ENCODE measurements at places on chromosomes 1 and 21.
A peak's percentile ranks its signal among the peaks of the same experiment; 100 is the strongest.

DNA sequence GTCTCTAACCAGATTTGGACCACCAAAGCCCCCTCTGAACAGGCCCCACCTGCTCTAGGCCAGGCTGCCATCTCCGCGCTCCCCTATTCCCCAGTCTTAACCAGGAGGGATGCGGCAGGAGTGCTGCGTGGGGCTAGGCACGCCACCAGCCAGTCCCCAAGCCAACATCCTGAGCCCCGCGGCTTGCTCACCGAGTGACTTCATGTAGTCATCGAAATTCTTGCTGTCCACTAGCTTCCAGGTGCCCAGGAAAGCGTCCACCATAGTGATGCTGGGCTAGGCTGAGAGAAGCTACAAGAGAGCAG is 173 bp downstream of the FABP3 start:
- DNase-seq, result no peak

DNA sequence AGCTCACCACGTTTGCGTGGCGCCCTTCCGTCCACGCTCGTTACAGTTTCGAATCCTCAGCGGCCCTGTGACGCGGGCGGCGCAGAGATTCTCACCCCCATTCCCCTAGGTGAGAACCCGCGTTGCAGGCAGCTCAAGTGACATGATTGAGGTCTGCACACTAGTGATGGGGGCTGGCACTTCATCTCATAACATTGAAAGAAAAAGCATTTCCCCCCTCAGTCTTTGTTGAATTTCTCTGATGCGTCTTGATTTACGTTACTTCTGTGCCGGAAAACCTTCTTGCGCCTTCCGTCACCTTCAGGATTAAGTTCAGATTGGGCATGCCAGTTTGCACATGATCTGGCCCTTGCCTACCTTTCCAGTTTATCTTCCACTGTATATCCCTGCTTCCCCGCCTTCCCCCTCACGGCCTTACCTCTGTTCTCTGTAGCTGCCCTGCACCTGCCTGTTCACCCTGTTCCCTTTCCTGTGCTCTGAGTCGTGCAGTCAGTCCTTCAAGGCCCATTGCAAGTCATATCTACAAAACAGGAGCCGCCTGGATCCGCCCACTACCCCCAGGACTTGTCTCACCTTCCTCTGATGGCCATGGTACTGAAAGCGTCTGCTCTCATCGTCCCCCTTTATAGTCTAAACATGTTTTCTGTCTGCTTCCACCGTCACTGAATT is 1.1 kb downstream of the CTPS1 start:
- DNase-seq, result peak; percentile 59

DNA sequence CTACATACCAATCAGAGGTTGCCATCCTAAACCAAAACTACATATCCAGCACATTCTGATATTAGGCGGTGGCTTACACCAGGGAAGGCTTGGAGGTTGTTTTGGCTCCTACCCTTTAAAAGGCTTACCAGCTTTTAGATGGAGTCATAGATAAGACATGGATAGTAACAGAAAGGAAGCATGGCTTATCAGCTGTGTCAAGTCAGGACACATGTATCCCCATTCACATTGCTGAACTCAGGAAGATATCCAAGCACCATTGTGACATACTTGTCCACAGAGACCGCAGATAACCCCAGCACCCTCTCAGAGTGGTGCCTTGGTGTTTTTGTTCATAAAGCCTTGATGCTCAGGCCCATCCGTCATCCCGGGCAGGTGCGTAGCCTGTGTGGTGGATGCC is 39.7 kb downstream of the ADARB1 start:
- no peak for DNase-seq

- no peak for DNase-seq
Observed at GRCh38 chr1:8409106-8409505, 91.2 kb downstream of the SLC45A1 start.

GRCh38 chr21:24110846-24111245 is 1496.4 kb downstream of the MRPL39 start:
- DNase-seq, result no peak
